CD4-positive, alpha-beta T cell treated with Interleukin-15 for 4 hours (primary cell): ENCODE measurements at places on chromosomes 16 and 17.
A peak's percentile ranks its signal among the peaks of the same experiment; 100 is the strongest.

DNA sequence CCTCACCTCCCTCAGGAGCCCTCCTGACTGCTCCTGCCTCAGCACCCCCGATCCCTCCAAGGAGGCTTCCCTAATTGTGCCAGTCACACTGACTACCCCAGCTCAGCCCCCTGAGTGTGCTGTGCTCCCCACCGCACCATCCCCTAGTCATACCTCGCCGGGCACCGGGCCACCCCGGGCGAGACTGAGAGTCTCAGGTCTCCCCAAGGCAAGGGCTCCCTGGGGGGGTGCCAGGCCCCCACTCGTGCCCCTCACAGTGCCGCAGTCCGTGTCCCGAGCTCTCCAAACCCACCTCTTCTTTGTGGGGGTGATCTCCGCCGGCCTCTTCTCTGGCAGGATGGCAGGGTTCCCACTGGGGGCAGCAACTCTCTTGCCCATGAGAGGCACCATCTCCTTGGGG lies 3.2 kb downstream of the TRPV3 start:
- no peak for DNase-seq

DNA sequence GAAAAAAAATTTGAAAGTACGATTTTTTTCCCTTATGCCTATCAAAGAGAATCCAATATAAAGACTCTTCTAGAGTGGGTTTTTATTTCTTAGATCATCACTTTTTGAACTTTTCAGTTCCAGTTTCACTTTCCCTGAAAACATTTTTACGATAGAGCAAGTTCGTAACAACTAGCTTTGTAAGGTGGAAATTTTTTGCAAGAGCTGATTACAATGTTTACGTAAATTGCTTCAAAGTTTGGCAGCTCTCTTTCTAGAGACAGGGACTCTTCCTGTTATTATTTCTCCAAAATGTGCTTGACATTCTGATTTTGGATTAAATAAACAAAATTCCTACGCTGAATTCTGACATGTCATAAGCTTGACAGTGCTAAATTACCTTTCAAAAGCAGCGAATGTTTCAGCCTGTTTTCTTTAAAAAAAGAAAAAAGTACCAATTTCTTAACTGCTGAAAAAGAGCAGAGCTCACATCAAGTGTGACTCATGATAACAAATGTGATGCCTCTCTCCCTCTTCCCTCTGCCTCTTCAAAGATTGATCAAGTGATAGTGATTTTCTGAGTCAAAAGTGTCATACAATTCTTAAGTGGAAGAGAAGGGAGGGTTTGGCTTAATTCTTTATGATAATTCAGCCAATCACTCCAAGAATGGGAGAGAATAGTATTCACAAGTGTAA lies 175.2 kb downstream of the KCNJ2 start:
- no peak for DNase-seq

DNA sequence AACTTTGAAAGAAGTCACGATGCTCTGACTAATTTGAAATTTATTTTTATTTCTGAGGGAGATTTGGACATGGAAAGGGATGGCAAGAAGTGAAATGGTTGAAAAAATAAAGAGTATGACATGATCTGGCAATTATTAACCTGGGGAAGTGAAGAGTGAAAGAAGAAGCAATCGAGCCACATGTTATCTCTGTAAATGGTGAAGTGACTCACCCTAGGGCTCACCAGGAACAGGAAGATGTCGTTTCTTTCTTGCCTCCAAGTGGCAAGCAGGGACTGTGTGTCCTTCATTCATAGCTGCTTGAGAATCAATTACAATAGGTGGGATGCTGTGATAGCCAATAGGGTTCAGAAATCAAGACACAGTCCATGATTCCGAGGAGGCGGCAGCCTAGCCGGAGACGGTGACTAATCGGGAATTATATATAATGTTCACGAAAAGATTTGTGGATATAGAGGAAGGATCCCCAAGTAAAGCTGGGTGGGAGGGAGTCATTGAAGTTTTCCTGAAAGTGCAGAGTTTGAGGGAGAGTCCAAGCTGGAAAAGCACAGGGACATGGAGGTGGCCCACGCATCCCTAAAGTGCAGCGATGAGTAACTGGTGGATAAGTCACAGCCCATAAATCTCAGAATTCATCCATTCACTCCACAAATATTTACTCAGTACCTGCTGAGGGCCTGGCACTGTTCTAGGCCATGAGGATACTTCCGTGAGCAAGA lies 18.2 kb upstream of the KRT20 start:
- DNase-seq, result no peak

DNA sequence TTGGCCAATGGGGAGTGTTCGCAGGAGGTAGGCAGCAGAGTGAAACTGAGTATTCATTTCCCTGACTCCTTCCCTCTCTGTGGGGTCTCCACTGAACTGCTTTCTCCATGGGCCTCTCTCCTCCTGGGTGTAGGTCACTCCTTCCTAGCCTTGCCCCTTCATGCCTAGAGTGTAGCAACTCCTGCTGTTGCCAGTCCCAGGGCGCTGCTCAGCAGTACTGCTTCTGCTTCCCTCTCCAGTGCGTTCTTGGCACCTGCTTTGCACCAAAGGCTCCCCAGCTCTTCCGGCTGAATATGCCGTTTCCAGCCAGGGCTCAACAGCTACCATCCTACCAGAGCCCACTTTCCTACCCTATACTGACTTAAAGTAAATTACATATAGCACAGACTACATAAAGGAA lies 92.2 kb downstream of the MAF start:
- no peak for DNase-seq

GRCh38 chr16:11913425-11914079 lies 2.2 kb downstream of the GSPT1 start:
- peak; percentile 41 for DNase-seq

GRCh38 chr16:19431636-19432340 lies 14.1 kb downstream of the TMC5 start:
- no peak for DNase-seq

DNA sequence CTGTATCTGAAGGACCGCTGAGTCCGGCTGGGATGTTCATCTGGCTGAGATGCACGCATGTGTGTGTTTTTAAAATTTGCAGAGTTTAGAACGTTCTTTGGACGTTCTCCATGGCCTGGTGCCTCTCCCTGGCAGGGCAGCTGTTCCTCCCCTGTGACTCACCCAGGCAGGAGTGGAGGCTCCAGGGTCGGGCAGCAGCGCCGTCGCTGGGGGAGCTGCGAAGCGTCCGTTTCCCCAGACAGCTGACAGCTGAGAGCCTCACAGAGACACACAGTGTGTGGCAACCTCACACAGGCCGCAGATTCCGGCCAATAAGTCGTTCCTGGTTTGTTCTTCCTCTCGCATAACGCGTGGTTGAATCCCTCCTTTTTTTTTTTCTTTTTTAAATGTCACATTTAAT lies 80.6 kb downstream of the OR1D5 start:
- no peak for DNase-seq

DNA sequence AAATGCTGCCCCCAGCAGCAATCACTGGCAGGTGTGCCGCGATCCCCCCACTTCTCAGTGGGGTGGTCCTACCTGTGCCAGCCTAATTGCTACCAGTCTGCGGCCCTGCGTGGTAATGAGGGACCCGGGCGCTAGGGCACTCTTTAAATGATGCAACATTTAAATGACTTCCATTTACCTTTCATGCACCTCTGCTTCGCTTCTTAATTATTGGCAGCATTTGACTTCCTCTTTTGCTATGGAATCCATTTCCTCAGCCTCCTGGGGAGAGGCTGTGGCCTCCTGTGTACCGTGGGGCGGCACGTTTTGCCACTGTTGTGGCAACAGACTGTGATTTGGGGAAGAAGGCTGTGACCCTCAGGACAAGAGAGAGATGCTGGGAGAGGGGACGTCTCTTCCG lies 86.1 kb downstream of the RPA1 start:
- DNase-seq, result no peak

DNA sequence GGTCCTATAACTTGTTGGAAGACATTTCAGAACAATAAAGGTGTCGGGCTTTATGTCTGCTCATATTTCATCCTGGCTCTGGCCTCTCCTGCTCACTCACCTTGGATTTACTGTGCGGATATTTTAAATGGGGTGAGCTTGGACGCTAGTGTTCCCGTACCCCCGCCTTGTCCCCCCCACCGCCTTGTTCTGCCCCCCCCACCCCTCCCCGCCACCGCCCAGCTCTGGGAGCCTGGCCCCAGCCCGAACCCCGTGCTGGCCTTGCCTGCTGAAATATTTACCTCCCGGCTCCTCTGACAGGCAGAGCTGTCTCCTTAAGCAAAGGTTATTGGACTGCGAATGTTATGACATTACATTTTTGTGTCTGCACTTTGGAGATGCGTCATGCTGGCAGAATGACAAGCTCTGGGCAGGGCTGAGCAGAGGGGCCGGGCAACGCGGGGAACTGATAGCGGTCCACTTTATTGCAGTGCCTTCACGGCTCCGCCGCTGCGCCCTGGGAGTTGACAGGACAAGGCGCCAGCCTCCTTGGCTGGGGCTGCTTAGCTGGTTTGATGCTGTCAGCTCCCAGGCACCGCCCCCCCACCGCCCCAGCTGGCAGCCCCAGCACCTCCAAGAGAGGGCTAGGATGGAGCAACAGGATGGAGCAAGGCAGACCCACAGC lies 222.5 kb upstream of the GSE1 start:
- no peak for DNase-seq

GRCh38 chr16:81521141-81521626 lies 76.6 kb downstream of the CMIP start:
- DNase-seq, result peak; percentile 89

DNA sequence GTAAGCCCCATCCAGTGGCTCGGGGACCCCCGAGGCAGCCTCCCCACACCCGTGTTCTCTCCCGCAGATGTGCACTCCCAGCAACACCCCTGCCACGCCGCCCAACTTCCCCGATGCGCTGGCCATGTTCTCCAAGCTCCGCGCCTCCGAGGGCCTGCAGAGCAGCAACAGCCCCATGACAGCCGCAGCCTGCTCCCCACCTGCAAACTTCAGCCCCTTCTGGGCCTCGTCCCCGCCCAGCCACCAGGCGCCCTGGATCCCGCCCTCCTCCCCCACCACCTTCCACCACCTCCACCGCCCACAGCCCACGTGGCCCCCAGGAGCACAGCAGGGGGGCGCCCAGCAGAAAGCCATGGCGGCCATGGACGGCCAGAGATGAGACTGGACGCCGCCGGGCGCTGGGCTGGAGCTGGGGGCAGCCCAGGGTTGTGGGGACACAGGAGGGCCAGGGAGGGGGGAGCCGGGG lies 5.0 kb downstream of the UBALD2 start:
- no peak for DNase-seq
